ENCODE measurements at places on chromosomes 6 and 20. TPM values are rescaled to one million over a fixed set of nuclear protein-coding genes. Genes with fewer than 3 reads are reported as not detected.

RPL10A gene
- total RNA-seq: 2,062 TPM

SRSF12 gene
- 7.6 TPM for total RNA-seq

LHFPL5 gene
- not detected for total RNA-seq

PIM1 gene
- total RNA-seq: 51.5 TPM

TFAP2C gene
- total RNA-seq: 1.2 TPM

BPIFB1 gene
- total RNA-seq: not detected

ADA gene
- total RNA-seq: 5.2 TPM

JPH2 gene
- total RNA-seq: 22.8 TPM

MAP7 gene
- 15.8 TPM for total RNA-seq

COL9A3 gene
- 28.3 TPM for total RNA-seq

SIRPB2 gene
- total RNA-seq: 5.5 TPM

RAET1L gene
- not detected for total RNA-seq

COL20A1 gene
- 0.70 TPM for total RNA-seq

CPNE5 gene
- 14.2 TPM for total RNA-seq

PLN gene
- total RNA-seq: 9.8 TPM

TRIM10 gene
- 2.7 TPM for total RNA-seq

GJA1 gene
- 45.8 TPM for total RNA-seq

TBC1D20 gene
- total RNA-seq: 30.1 TPM

PLTP gene
- 95.5 TPM for total RNA-seq

RNF182 gene
- 1.4 TPM for total RNA-seq

GPR63 gene
- 3.2 TPM for total RNA-seq

Measured in metanephros (tissue), 2 donors.